ENCODE measurements at places on chromosomes 4 and X. TPM values are rescaled to one million over a fixed set of nuclear protein-coding genes. Genes with fewer than 3 reads are reported as not detected.
A peak's percentile ranks its signal among the peaks of the same experiment; 100 is the strongest.

GRCh38 chrX:40651620-40652223 is 4.4 kb upstream of the CXorf38 start:
- no peak overlapping the region for H3K27ac ChIP-seq
- no peak overlapping the region for H3K4me3 ChIP-seq
- H3K27me3 ChIP-seq, result no peaks in the 10 kb centered on the region
- peak; percentile 36 for DNase-seq

DNA sequence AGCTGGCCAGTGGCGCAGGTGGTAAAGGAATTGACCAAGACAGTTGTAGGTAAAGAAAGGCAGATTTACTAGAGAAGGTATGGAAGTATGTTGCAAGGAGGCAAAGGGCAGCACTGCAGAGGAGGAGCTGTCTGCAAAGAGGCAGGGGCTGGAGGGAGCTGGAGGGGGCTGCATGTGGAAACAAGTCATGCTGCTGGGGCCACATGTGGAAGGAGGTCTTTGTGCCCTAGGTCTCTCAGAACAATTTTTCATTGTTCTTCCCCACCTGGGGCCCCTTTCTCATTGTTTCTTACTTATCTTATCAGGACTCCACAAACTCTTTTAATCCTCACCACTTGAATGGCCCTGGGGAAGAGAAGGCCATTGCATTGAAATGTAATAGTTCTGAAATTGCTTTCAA is 144.8 kb upstream of the PLAC1 start:
- peaks cover 15% of the 10 kb centered on the region for H3K4me1 ChIP-seq
- DNase-seq, result no peak
- H3K27ac ChIP-seq, result no peak overlapping the region
- no peak overlapping the region for H3K4me3 ChIP-seq

- H3K27me3 ChIP-seq, result peaks cover 6% of the 10 kb centered on the region
- no peak overlapping the region for H3K27ac ChIP-seq
- DNase-seq, result no peak
- H3K36me3 ChIP-seq, result no peaks in the 10 kb centered on the region
- H3K4me1 ChIP-seq, result peaks cover 5% of the 10 kb centered on the region
Measured at GRCh38 chr4:189200353-189200752, 740.3 kb upstream of the FRG1 start.

GRCh38 chr4:34720571-34720970 is 1523.7 kb downstream of the ARAP2 start:
- no peaks in the 10 kb centered on the region for H3K36me3 ChIP-seq
- no peak overlapping the region for H3K27ac ChIP-seq
- no peak for DNase-seq
- H3K4me1 ChIP-seq, result no peaks in the 10 kb centered on the region
- no peak overlapping the region for H3K4me3 ChIP-seq

GRCh38 chr4:71635139-71635748 is 148.6 kb downstream of the GC start:
- peaks cover 11% of the 10 kb centered on the region for H3K27me3 ChIP-seq
- no peak overlapping the region for H3K27ac ChIP-seq
- no peak overlapping the region for H3K4me3 ChIP-seq
- DNase-seq, result no peak

DNA sequence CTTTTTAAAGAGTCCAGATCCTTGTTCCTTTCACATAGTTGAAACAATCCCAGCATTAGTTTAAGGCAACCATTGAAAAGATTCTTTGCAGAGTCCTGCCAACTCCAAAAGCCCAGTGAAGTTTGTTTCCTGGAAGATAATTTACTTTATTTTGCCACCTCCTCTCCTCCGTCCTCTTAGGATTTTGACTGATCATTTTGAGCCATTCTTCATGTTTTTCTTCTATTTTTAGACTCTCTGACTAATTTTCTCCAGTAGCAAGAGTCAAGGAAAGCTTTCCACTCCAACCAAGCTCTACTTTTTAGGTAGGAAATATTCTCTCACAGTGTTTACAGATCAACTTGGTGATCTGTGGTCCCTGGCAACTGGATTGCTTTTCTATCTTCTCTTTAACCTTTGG is 10.3 kb downstream of the NCBP2L start:
- no peak for DNase-seq
- no peaks in the 10 kb centered on the region for H3K4me1 ChIP-seq
- H3K36me3 ChIP-seq, result no peaks in the 10 kb centered on the region
- peaks cover 8% of the 10 kb centered on the region for H3K27me3 ChIP-seq
- no peak overlapping the region for H3K27ac ChIP-seq

DNA sequence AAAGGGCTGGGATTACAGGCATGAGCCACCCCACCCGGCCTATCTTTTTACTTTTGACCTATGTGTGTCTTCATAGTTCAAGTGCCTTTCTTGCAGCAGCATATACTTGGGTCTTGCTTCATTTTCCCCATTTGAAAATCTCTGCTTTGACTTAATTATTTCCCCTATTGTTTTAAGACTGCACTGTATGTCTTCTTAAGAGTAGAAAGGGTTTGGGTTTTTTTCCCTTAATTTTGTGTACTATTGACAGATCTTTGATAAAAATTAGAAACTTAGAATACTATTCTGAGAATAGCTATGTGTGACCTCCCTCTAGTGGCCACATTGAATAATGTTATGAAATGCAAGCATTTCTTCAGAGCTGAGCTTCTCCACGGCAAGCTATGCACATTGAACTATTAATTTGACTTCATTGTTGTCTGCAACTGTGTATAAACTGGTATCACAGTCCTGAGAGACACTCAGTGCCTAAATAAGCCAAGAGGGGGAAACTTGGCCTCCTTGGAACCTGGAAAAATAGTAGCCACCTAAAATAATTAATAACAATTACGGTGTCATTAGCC is 8.7 kb upstream of the SLC25A4 start:
- no peak overlapping the region for H3K4me3 ChIP-seq
- DNase-seq, result no peak
- H3K4me1 ChIP-seq, result peaks cover 2% of the 10 kb centered on the region

GRCh38 chr4:142708231-142708630 is 137.9 kb downstream of the INPP4B start:
- no peak for DNase-seq
- no peaks in the 10 kb centered on the region for H3K27me3 ChIP-seq
- H3K27ac ChIP-seq, result peak overlapping the region; percentile 32
- no peak overlapping the region for H3K4me3 ChIP-seq

GRCh38 chr4:74534121-74534520 is 89.2 kb downstream of the AREG start:
- H3K27ac ChIP-seq, result no peak overlapping the region
- DNase-seq, result no peak
- H3K4me1 ChIP-seq, result no peaks in the 10 kb centered on the region
- H3K27me3 ChIP-seq, result peaks cover 5% of the 10 kb centered on the region
- H3K4me3 ChIP-seq, result no peak overlapping the region
- H3K36me3 ChIP-seq, result no peaks in the 10 kb centered on the region

DNA sequence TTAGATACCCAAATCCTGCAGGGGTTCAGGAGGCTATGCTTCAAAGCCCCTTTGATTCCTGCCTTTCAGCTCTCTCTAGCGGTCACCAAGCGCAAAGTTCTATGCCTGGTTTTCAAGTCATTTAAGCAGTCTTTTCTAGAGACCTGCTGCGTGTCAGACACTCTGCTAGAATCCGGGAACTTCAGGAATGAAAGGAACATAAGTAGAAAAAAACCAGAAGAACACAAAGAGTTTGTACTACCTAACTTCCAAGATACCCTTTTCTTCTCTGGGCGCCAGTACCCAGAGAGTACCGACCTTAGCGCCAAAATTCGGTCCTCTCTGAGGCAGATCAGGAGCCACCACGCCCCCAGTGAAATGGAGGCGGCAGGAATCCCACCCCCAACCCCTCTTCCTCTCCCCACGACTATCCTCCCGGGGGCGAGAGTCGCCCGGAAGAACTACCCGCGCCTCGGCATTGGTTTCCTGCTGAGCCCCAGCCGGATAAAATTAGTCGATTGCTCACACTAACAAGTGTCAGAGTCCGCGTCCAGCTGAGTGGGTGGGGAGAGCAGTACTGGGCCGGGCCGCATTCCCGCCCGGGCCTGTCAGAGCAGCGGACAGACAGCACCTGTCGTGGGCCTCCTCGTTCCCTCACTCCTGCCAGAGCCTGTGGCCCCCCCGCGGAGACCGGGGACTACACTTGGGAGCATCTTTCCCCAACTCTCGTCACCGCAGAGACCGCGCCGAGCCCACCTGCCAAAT is 78.8 kb downstream of the RLIM start:
- peak overlapping the region; percentile 58 for H3K27ac ChIP-seq
- peak; percentile 38 for DNase-seq
- H3K4me3 ChIP-seq, result peak overlapping the region; percentile 71

DNA sequence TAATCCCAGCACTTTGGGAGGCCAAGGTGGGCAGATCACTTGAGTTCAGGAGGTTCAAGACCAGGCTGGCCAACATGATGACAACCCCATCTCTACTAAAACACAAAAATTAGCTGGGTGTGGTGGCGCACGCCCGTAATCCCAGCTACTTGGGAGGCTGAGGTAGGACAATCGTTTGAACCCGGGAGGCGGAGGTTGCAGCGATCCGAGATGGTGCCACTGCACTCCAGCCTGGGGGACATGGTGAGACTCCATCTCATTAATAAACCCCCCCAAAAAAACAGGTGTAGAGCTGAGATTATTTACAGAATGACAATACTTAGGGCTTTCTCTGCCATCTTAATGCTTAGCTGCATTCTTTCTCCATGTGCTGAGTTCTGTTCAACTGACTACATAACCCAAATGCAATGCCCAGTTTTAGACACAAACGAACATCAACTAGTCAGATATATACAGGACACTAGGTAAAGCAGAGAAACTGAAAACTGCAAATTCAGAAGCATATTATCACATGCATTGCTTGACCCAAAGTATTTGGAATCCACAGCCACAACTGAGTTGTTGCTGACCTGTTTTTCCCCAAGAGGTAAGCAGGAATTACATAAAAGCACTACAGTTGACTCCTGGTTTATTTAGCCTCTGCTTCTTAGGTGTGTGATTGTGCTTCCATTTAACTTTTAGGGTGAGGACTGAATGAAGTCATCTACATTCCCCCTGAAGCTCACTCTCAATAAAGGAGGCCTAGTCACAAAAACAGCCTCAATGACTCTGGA is 12.1 kb downstream of the RBMX start:
- peak overlapping the region; percentile 66 for H3K27ac ChIP-seq
- no peak for DNase-seq
- peaks cover 56% of the 10 kb centered on the region for H3K36me3 ChIP-seq
- no peak overlapping the region for H3K4me3 ChIP-seq
- H3K4me1 ChIP-seq, result peaks cover 30% of the 10 kb centered on the region

PABPC4L gene
- not detected for total RNA-seq

GAGE2A gene
- total RNA-seq, result not detected

ARR3 gene
- not detected for total RNA-seq
